Stimulated activated CD8-positive, alpha-beta memory T cell treated with anti-CD3 and anti-CD28 coated beads, Interleukin-7, amount 100 ng/mL, for 48 hours (primary cell): ENCODE measurements at places on chromosomes 3 and 15.

DNA sequence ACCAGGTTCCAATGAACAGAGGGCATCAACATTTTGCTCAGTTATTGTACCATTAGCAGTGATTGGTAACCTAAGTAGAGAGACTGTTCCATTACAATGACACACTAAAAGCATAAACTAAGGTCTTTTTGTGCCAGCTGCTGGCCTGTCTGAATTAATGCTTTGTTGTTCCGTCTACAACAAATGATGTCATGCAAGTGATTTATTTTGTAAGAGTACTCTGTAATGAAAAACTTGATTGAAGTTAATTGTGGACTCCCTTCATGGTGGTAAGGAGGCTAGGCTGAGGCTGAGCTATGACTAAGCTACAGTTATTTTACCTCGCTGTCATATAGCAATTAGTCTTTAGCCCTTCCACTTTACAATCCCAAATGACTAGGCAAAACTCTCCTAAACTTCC lies 23.2 kb downstream of the RCN2 start:
- DNase-seq, result no peak

DNA sequence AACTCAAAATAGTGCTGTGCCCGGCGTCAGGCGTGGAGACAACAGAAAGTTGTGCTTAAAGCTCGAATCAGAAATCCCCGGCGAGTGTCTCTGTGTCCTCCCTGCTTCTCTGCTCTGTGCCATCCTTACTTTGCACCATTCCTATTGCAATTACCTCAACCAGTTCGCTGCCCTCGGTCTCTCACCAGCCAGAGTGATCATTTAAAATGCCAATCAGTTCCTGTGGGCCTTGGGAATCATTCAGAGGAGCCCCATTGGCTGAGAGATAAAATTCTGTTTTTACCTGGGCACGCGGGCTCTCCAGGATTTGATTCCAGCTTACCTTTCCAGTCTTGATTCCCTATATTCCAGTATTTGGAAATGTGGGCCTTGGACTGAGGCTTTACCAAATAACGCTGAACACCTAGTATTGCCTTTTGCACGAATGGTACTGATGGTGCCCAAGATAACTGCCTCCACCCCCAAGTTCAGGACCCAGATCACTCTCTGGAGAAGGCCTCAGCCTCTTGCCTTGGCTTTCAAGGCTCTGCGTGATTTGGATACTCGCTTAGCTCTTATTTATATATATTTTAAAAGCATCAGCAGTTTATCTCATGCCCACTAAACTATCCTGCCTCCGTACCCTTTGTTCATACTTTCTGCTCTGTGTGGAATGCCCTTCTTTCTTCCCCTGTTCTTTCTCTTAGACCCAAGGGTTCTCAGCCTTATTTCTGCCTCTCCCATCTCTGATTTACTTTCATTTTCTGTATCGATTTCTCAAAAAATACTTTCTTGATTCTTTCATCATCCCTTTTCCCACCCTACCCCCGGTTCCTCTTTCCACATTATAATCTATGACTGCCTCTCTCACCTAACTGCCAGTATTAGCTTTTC lies 863 bp downstream of the PSMA4 start:
- DNase-seq, result no peak

DNA sequence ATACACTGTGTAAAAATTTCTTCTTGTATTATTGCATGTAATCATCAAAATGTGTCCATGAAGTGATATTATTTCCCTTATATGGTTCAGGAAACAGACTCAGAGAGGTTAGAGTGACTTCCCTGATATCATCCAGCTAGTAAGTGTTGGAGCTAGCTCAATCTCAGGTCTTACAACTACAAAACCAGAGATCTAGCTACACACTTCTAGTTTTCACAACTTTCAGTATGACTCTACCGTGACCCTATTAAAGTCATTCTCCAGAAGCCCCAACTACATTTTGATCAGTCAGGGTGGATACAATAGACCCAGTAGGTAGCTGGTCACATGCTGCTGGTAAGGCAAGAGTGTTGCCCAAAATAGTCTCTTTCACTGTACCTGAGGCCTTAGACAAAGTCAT lies 165.3 kb downstream of the GOLIM4 start:
- DNase-seq, result no peak

DNA sequence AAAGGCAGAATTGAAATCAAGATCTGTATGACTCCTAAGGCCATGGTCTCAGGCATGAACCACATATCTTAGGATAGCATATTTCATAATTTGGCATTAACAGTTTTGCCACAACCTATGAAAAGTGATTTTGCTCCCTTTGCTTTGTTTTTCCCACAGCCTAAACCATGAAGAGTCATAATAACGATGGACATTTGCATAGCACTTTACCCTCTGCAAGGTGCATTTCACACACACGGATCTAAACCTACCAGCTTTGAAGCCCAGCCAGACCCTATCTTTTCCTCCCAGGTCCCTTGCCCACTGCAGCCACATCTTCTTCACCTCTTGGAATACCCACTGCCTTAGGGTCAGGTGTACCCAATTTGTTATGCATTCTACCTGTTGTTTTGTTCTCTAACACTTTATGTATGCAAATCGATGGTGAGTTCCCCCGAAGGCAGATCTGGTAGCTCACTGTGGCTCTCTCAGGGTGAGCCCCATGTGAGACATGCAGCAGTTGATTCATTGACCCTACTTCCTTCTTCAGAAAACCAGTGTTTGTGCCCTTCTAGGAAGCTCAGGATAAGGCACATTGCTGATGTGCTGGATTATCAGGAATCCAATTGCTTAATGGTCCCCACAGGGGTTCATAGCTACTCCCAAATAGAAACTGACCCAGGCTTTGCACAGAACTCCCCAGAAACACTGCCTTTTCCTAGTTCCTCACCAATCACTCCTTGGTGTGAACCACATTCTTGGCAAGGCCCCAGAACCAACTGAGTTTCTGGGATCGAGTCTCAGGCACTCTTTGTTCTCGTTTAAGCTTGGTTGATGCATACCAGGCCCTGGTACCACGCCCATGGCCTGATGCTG lies 8.7 kb downstream of the ARHGAP31 start:
- no peak for DNase-seq

GRCh38 chr3:196412704-196413103 lies 19.5 kb downstream of the UBXN7 start:
- DNase-seq, result no peak

DNA sequence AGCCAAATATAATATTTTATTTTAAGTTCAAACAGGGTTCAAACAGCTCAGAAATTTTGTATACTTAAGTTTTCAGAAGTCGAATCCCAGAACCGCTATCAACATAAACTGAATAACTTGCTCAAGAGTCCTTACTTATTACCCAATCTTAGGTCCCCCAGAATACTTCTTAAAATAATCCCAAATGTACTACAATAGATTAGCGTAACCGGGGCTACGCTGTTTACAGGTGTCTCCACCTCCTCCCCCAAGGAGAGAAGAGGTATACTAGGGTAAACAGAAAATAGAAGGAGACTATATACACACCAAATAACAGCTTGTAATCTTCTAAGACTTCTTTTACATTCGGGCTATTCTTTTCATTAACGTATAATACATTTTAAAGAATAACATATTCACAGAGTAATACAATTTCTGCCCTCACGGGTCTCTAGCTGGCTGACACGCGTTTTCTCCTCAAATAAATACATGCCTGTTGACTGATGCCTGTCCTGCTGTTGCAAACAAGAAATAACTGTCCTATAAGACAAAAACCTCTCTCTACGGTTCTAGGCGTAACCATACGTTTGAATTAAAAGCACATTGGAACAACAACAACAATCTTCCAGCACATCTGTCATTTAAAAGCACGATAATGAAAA lies 1.3 kb downstream of the DENND4A start:
- no peak for DNase-seq

- DNase-seq, result peak; percentile 62
These were observed 13.1 kb downstream of the TNK2 start for GRCh38 chr3:195895078-195895860.

DNA sequence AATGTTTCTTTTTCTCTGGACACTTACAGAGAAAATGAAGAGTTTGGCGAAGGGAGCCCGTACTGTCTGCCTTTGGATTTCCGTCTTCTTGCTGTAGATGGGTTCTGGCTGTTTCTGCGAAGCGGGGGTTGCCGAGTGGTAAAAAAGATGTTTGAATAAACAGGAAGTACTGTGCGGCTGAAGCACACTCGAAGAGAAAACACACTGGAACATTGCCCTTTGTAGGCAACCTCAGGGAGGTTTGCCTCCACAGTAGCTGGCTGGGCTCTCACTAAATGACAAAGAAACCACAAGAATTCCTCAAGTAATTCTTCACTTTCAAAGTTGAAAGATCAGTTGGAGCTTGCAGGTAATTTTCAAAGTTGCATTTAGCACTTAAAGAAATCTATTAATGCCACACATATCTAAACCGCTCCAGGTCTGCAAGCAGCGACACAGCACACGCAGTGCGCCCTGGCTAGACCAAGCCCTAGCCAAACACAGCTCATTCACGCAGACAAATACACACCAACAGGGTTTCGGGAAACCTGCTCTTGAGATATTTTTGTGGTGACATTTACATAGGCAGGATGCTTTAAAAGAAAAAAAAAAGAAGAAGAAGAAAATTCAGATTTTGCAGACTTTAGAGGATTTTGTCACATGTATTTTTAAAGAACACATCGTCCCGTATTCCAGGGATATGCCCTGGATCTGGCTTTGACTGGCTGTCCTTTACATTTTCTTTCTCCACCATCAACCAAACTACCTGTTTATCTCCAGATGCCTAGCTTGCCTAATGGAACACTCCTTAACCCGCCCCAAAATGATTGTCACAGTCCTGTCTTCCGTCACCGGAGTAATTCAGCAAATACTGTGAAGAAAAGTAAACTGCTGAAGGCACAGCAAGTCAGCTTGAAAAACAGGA lies 452.8 kb downstream of the FOXP1 start:
- DNase-seq, result peak; percentile 45

GRCh38 chr3:65641045-65641444 lies 397.7 kb downstream of the MAGI1 start:
- no peak for DNase-seq

DNA sequence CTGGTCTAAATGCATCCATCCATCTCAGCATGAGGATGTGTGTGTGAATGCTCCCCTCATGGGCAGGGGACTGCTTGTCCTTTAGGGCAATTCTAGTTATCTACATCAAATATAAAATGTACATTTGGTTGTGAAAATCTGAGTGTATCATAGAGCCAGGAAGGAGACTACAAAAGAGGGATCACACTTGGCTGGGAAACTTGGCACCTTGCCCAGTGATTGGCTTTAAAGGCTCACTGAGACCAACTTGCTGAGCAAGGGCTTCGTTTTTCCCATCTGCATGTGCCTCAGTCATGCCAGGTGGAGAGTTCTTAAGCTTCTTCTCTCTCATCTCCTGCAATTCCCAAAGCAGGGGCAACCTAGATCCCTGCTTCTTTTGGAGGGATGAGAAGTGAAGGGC lies 5.2 kb downstream of the CAPN3 start:
- DNase-seq, result no peak

GRCh38 chr15:40685376-40685775 lies 9.6 kb upstream of the RAD51 start:
- no peak for DNase-seq

DNA sequence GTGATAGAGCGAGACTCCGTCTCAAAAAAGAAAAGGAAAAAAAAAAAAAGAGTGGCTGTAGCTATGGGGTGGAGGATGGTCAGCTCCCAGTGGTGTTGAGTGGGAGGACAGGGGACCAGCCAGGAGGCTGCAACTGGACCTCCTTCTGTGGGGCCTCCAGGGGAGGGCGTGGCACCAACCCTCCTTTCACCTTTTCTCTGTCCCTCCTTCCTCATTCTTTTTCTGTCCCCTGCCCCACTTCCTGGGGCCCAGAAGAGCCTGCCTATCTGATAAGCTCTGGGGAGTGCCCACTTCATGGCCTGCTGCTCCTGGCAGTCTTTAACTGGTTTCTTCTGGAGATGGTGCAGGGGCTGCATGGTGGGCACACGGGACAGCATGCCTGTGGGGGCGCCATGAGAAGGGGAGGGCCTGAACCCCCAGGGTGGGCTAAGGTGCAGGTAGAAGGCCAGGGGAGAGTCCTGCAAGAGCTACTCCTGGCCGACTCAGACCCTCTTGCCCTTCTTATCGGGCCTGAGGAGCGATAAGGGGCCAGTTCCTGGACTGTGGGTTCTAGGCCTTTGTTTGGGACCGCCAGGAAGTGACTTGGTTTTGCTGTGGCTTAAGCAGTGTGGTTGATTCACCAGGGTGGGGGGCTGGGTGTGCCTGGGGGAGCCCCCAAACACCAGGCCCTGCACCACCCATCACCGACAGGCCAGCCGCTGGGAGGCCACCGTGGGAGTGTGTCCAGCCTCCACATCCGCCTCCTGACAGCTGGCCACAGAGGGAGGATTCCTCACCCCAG lies 49.4 kb upstream of the FLNB start:
- no peak for DNase-seq

DNA sequence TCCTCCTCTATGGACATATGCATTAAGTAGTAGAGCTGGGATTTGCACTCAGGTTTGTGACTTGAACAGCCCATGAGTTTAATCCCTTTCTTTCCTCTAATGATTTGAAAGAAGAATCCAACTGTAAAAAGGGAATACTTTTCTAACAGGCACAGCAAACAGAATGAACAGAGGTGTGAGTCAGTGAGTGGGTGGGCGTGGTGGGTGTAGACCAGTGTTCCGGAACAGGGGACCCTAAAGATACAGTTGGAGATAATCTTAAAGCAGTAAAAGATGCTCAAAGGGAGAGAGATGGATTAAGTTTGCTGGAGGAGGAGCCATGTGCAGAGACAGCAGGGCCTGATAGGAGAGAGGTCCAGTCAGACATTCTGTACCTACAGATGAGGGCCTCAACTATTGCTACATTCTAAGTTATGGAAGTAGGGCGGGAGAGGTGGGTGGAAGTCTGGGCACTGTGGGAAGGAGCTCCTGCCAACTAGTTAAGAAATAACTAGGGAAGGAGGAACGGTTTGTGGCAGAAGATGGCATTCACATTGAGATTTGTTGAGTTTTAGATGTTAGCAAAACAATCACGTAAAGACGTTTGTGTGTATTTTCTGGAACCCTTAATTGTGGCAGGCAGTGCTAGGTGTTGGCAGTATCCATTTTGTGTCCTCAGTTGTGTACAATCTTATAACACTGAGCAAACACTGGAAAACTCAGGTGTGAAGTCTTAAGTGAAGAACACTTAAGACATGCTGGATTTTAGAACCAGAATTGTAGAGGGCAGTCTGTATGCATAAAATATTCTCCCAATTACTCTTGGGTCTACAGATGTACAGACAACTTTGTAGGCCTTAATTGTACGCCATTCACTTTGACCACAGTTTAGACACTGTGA lies 511.0 kb downstream of the GRM7 start:
- no peak for DNase-seq

GRCh38 chr3:140461250-140461649 lies 216.6 kb upstream of the TRIM42 start:
- DNase-seq, result no peak

DNA sequence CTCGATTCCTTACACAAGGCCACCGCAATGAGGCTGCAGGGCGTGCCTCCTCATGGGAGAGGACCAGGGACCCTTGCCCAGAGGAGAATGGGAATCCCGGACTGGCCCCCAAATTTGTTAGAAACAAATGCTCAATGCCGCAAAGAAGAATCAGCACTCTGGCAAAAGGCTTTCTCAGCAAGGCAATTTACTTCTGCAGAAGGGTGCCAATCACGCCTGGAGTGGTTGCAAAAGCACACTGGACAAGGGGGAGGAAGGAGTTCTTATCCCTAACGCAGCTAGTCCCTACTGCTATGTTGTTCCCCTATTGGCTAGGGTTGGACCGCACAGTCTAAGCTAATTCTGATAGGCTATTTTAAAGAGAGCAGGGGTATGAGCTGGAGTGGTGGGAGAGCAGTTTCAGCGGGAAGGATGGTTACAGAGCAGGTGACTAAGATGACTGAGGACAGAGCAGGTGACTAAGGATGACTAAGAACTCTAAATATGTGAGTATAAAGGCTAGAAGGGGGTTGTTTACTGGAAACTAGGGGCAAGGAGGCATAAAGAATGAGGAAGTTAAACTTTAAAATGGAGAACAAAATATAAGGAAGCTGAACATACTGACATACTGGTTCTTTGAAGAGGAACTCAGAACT lies 48.5 kb downstream of the KATNBL1 start:
- no peak for DNase-seq
